Activated T-helper 1 cell treated with Interleukin-2 at 50 U/mL for 16 hours (primary cell): ENCODE measurements at places on chromosomes 5 and 9.

GRCh38 chr9:22522206-22522740, 75.6 kb downstream of the DMRTA1 start:
- DNase-seq = no peak

- peak; percentile 47 for DNase-seq
Observed at GRCh38 chr5:177086654-177087397, at the start of gene FGFR4. TSS of gene FGFR4 (plus strand) at chr5:177086915. CDS start at chr5:177089603, 2,688 bp downstream.

DNA sequence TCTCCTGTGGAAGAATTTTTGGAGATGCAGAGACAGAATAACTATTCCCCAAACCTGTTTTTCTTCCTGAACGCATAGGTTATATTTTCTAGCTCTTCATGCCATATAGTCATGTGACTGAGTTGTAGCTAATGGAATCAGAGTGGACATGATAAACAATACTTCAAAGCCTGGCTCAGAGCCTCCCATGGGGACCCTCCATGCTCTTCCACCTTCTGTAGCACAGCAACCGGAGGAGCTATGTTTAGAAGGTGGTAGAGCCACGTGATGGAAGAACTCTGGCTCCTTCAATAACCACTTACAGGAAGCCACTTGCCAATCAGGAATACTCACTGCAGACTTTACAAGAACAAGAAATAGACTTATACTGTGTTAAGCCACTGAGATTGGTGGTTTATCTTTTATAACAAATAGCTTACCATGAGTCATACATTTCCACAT, 39.2 kb downstream of the NADK2 start:
- DNase-seq = no peak

- no peak for DNase-seq
Observed at GRCh38 chr9:27496135-27496504, 28.0 kb upstream of the IFNK start.

DNA sequence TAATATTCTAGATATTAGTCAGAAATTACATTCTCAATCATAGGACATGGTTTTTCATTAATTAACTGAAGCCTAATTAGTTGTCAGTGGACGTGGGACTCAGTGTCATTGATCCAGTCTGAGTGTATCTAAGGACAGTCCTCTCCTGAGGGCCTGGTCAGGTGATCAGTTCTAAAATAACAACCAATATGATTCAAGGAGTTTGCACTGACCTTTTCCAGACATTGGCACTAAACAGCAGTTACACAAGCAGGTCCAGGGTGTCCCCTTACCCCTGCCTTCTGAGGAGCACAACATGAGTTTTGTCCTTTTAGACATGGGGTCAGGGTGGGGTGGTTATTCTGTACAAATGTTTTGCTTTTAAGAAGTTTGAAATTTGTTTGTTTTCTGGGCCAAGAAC, 97.8 kb downstream of the CMYA5 start:
- no peak for DNase-seq

- no peak for DNase-seq
Observed at GRCh38 chr9:114034196-114034595, 43.9 kb downstream of the AMBP start.

GRCh38 chr5:140049713-140050112, 6.6 kb upstream of the NRG2 start:
- no peak for DNase-seq

DNA sequence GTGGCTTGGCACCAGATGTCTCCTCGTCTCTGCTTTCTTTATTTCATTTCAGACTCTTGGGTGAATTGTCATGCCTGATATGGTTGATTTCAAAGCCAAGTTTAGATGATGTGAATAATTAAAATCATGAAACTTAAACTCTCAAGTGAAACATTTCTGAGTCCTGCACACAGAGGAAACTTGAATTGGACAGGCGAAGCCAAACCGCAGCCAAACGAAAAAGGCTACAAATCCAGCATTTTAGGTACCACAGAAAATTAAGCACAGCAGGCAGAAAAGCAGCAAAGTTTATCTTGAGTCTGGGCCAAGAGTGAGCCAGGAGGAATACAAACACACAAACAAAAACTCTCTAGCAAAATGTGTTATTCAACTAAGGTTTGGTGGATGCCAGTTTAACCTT, 659.8 kb upstream of the KLF4 start:
- no peak for DNase-seq
